ENCODE measurements at places on chromosomes 6 and 20.

DNA sequence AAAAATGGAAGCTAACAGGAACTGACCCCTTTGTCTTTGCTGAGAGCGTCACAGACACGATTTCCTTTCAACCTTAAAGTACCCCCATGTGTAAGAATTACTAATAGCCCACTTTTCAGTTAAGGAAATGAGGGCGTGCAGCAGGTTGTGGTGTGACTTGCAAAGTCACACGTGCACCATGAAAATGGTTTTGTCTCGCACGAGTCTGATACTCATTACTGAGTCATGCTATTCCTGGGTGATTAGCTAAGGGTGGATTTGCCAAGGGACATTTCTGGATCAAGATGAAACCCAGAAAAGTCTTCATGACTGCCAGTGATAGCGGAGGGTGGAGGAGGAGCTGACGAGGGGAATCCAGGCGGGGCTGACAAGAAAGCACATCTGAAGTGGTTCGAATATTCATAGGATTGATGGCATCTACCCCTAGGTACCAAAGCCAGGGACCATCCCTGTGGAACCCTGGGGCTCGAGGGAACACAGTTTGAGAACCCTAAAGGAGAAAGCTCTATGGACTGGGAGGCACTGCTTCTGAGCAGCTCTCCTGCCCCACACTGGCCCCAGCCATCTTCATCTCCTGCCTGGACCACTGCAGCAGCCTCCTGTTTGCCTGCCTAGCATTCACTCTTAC is 12.1 kb upstream of the NFATC2 start:
- DNase-seq, result no peak

DNA sequence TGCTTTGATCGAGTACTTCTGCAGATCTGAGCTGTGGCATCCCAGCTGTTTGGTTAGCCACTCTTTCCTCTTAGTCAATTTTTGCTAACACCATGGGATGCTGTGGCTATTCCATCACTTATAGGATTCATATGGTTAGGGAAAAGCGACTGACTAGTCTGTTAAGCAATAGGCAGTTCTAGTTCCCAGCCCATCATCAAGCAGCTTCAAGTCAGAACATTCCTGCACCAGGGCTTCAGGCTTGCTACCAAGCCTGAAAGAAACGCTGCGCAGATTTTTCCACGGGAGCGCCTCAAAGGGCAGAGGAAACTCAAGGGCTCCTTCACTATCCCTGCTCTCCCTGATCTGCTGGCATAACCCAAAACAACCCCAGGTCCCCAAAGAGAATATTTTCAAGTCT is 159.8 kb upstream of the SUPT3H start:
- DNase-seq, result no peak

GRCh38 chr20:57526885-57527460 is 2.0 kb upstream of the CTCFL start:
- no peak for DNase-seq

- DNase-seq, result no peak
Observed at GRCh38 chr6:138465007-138465645, 34.2 kb downstream of the NHSL1 start.
